Esophagus mucosa (tissue), 1 donor: ENCODE measurements at places on chromosomes 7 and 10.

GRCh38 chr10:104642658-104643302 lies 1.7 kb downstream of the SORCS3 start:
- ATAC-seq, result no peak

- peak; percentile 66 for ATAC-seq
These were observed 212.8 kb downstream of the MAD1L1 start for GRCh38 chr7:2019711-2020511.

GRCh38 chr7:80017101-80017698 lies 117.4 kb upstream of the GNAI1 start:
- ATAC-seq, result no peak

DNA sequence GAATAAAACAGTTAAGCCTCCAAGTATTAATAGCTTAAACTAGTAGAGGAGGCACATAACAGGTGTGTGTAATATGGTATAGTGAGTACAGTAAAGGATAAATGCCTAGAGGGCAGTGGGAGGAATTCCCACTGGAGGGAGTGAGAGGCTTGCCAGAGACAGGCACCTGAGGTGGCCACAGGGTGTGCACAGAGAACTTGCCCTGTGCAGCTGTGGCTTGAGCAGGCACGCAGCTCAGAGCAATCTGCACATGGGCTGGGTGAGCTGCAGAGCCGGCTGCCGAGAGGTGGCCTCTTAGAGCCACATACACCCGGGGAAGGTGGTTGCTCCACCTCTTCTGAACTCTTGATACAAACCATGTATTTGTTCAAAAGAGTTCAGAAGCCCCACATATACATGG lies 237.1 kb downstream of the COBL start:
- ATAC-seq, result peak; percentile 88

DNA sequence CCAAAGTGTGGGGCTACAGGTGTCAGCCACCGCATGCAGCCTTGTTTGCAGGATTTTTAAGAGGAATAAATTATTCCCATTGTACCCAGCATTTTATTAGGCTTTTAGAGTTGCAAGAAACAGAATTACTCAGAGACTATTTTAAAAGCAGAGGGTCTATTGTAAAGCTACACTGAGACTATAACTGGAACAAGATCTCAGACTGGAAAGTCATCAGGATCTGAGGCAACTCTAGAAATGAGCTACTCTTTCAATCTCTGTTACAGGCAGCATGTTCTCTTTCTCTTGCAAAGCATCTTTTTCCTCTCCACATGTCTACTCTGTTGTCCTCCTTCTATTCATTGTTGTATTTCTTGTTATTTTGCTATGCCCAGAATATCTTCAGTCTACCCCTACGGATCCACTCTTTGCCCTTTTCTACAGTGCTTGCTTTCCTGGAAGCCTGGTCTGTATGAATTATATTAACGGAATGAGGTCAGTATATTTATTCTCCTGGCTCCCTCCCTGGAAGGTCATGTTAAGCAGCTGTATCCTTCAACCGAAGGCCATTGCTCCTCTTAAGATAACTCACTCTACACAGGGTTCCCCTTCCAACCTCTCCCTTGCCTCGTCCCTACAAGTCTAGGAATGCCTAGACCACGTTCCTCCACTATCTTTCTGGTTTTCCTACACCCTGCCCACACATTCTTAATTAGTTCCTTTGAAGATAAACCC lies 27.7 kb upstream of the MICU1 start:
- ATAC-seq, result no peak
